ENCODE measurements at places on chromosomes 12 and 14.

DNA sequence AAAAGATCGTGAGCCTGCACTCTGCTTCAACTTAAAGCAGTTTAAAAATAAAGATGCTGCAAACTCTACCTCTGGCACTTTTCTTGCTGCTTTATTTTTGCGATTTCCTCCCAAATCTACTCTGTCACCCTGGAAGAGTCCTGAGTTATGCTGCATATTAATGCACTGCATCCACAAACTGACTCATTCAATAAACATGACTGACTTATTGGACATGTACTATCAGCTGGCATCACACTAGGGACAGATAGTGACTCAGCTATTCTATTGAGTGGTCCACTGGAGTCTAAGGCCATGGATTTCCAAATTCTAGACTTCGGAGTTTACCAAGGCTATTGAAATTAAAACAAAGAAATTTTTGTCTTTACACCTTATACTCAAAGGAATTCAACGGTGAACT lies 90.7 kb upstream of the PTPRR start:
- no peak for DNase-seq

GRCh38 chr12:14954269-14954668 lies 7.1 kb downstream of the ARHGDIB start:
- DNase-seq = peak; percentile 13

- no peak for DNase-seq
These were observed 156.1 kb upstream of the G2E3 start for GRCh38 chr14:30402846-30403245.

DNA sequence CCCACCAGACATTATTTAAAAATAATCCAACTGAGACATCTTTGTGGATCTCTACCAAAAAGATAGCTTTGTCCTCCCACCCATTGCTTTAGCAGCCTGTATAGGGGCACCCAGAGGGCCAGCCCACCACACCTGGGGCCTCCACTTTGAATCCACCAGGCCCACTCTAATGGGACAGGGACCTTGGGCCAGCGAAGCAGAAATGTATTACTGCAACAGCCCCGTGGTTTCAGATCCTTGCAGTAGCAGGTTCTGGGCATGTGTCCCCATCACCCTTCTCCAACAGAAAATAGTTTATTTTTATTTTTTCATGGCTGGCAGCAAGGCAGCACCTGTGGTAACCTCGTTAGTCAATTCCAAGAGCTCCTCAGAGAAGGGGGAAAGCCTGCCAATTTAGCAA lies 218.4 kb downstream of the ZFP36L1 start:
- no peak for DNase-seq

DNA sequence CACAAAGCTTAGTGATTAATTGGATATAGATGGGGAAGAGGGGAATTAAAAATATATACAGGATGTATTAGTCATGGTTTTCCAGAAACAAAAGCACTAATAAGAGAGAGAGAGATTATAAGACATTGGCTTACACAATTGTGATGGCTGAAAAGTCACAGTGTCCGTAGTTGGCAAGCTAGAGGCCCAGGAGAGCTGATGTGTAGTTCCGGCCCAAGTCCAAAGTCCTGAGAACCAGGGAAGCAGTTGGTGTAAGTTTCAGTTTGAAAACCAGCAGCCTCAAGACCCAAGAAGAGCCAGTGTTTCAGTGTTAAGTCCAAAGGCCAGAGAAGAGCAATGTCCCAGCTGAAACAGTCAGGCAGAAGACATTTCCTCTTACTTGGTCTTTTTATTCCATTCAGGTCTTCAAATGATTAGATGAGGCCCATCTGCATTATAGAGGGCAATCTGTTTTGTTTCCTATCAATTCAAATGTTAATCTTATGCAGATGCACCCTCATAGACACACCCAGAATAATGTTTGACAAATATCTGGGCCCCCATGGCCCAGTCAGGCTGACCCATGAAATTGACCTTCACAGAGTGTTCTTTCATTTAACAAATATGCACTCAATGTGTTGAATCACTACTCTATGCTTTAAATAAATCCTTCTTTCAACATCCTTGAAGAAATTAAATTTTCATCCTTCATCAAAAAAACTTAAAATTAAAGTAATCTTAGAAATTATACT lies 67.2 kb upstream of the DIO2 start:
- no peak for DNase-seq

GRCh38 chr12:20520532-20520931 lies 152.2 kb downstream of the PDE3A start:
- no peak for DNase-seq

GRCh38 chr14:36524874-36525745 lies 5.1 kb upstream of the NKX2-1 start:
- DNase-seq = peak; percentile 51

- no peak for DNase-seq
These were observed 53.5 kb downstream of the IGF1 start for GRCh38 chr12:102426599-102427542.

- no peak for DNase-seq
These were observed 260.0 kb downstream of the DUSP6 start for GRCh38 chr12:89092297-89092696.

GRCh38 chr14:37591941-37592481 lies 3.0 kb downstream of the FOXA1 start:
- DNase-seq = no peak

- DNase-seq = peak; percentile 17
These were observed 105.5 kb downstream of the GPATCH2L start for GRCh38 chr14:76257111-76257803.

DNA sequence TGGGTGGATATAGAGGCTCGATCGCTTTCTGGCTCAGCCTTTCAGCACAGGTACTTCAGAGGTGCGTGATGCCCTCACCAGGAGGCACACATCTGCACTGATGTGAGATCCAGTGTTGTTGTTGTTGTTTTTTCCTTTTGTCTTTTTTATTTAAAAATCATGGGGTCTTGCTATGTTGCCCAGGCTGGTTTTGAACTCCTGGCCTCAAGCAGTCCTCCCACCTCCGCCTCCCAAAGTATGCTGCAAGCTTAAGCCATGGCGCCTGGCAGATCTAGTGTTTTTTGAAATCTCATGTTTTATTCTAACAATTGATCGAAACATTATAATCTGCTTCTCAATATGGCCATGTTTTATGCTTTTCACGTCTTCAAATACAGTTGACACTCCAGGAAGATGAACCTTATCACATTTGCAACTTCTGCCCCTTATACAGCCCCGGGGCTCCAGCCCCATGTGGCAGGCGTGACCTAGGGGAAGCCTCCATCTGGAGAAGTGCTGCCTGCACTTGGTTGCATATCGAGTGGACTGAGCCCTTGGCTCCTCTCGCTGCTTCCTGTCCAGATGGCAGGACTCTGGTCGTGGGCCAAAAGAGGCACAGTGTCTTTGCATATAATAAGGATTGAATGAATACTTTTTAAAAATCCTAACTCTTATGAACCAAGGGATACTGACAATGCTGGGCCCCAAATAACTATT lies 71.7 kb downstream of the TRAF3 start:
- DNase-seq = peak; percentile 52

DNA sequence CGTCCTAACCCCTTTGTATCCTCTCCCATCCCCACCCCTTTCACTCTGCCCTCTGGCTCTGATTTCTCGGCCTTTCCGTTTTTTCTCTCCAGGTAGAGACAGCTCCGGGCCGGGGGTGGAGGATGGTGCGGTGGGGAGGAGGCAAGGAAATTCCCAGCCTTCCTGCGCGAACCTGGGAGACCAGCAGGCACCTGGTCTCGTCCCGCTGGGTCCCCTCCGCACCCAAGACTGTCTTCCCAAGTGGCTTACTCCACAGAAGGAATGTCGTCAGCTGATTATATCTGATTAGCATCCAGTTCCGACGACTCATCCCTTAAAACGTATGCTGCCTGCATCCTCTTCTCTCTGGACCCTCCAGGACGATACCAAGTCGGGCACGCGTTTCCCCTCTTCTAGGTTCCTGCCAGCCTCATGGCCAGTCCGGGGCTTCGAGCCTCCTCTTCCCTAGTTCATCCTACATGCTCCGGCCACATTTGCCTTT lies 42.2 kb upstream of the CAPRIN2 start:
- no peak for DNase-seq

- no peak for DNase-seq
These were observed 260.3 kb upstream of the DIO3 start for GRCh38 chr14:101301011-101301410.

DNA sequence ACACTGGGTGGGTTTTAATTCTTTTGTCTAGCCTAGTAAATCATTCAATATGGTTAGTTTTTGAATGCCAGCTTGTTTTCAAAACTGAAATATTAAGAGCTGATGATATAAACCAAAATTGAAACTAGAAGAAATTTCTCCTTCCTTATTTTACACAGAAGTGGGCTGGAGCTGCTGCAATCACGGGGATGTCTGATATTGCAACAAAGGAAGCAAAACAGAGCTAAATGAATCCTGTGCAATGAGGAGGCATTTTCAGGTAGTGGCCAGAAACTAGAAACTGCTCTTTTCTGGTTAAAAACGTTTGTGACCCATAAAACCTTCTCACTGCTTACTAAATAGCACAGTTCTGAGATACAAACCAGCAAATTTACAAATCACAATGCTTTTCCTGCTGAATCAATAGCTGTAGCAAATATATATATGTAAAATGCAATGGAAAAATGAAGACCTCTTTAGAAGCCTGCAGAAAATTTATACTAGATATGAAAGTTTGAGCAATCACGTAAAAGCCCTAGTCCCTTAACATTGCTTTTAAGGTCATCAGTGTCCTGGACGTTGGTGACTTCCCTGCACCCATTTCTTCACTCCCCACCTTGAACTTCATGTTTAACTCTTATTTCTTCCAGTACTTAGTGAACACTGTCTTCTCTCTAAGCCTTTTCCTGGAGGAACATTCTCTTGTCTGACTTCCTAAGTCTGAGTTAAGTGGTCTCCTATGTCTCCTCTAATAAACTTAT lies 15.9 kb upstream of the LRRK2 start:
- peak; percentile 47 for DNase-seq

- DNase-seq = peak; percentile 23
These were observed 288.6 kb downstream of the MED13L start for GRCh38 chr12:115988625-115989563.

DNA sequence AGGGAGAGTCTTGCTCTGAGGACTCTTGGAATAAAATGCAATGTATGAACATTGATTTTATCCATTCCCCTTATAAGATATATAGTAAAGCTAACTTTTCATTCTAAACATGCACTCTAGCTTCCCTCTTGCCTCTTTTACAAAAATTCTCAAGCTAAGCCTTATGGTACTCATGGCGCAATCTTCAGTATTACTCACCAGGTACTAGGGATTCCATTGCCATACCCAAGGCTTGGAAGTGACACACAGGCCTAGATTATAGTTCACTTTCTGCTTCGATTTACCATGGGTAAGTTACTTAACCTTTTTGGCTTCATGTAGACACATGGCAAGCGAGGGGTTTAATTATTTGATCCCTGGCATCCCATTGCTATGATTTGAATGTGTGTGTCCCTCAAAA lies 331.5 kb downstream of the LRIG3 start:
- DNase-seq = no peak

GRCh38 chr14:102772781-102773570 lies 4.3 kb upstream of the TRAF3 start:
- peak; percentile 49 for DNase-seq

GRCh38 chr14:67373347-67373746 lies 13.2 kb downstream of the EIF2S1 start:
- DNase-seq = no peak

All from hematopoietic multipotent progenitor cell treated with erythropoietin and hydrocortisone succinate and interleukin-3 and kit ligand, for 4 days (in vitro differentiated cells).